NCI-H1436 (cell line): ENCODE measurements at places on chromosomes 1 and 21.

GRCh38 chr1:8332806-8333205, 14.9 kb downstream of the SLC45A1 start:
- no peak for DNase-seq

GRCh38 chr1:19197845-19198244, 12.2 kb downstream of the UBR4 start:
- no peak for DNase-seq

DNA sequence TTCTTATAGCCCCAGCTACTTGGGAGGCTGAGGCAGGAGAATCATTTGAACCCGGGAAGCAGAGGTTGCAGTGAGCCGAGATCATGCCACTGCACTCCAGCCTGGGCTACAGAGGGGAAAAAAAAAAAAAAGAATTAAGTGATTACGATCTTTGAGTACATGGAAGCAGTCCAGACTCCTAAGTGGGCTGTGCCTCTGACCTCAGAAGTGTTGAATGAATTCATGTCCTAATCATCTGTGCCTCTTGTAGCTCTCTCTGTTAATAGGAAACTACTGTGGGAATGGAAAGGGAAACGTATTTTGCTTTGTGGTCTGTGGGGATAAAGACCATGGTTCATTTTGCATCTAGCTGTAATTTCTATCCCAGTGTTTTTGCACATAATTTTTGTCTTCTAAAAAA, 8.4 kb upstream of the IVNS1ABP start:
- DNase-seq = no peak

- DNase-seq = no peak
Measured at GRCh38 chr1:39540504-39541031, 36.0 kb downstream of the PABPC4 start.

DNA sequence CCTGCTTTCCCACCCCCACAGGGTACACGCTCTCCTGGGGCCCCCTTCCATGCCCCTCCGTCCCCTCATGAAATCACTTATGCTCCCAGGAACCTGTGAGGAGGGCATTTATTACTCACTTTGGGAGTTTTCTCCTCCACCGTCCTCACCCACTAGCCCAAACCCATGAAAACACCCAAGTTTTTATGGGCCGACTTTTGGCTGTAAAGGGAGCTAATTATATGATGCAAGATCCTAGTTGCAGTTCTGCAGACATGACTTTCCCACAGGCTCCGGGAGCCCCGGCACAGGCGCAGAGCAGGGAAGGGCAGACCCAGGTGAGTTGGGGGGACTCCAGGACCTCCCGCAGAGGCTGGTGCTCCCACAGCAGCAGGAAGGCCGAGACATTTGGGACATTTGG, 29.7 kb downstream of the EPHA2 start:
- DNase-seq = no peak
